A673 (cell line): ENCODE measurements at places on chromosomes 6 and 20.
A peak's percentile ranks its signal among the peaks of the same experiment; 100 is the strongest.

- no peak for DNase-seq
Measured at GRCh38 chr6:2086326-2086965, 159.0 kb downstream of the GMDS start.

- DNase-seq: no peak
Measured at GRCh38 chr20:19308146-19308545, 95.7 kb downstream of the SLC24A3 start.

- peak; percentile 35 for DNase-seq
Measured at GRCh38 chr6:26660000-26660361, 435 bp upstream of the ZNF322 start.

- no peak for DNase-seq
Measured at GRCh38 chr20:45404438-45404837, 3.7 kb upstream of the DBNDD2 start.

- no peak for DNase-seq
Measured at GRCh38 chr6:111280445-111280955, 193.2 kb downstream of the SLC16A10 start.

GRCh38 chr6:157120534-157121232 lies 202.6 kb downstream of the TMEM242 start:
- DNase-seq: no peak

DNA sequence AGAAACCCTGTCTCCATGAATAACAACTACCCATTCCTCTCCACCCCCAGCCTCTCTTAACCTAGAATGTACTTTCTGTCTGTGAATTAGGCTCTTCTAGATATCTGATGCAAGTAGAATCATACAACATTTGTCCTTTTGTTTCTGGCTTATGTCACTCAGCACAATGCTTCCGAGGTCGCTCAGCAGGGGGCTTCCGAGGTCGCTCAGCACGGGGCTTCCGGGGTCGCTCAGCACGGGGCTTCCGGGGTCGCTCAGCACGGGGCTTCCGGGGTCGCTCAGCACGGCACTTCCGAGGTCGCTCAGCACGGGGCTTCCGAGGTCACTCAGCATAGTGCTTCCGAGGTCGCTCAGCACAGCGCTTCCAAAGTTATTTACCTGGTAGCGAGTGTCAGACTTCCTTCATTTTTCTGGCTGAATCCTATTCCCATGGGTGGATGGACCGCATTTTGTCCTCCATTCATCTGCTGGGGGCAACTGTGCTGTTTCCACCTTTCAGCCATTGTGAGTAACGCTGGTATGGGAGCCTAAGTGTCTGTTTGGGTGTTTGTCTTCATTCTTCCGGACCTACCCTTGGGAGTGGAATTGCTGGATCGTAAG lies 31.0 kb upstream of the BHLHE23 start:
- DNase-seq: peak; percentile 64

DNA sequence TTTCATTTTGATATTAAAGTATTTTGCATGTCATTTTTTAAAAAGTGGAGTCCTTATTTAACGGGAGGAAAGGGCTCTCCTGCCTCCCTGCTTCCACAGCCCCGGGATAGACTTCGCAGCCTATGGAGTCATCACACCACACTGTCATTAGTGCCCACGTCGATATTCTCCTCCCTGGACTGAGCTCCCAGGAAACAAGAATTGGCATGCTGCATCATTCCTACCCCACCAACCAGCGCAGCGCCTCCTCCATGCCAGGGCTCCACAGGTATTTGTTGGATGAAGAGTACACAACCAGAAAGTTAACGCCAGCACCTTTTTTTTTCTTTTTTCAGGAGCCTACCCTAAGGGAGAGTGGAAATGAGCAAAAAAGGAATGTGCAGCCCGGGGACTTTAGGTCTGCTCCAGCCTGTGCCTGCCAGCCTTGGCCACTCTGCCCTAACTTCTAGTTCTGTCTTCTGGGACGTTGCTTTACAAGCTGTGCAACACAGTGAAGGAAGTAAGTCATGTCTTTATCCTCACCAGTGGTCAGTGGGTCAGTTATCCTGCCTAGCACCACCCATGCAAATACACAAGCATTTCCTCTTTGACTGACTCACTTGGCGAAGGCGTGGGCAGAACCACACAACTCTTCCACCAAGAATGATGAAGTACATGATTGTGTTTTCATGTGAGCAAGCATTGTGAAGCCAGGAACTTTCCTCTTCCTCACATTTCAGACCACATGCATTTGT lies 180.7 kb upstream of the UST start:
- DNase-seq: no peak

GRCh38 chr20:38985603-38986170 lies 23.5 kb downstream of the DHX35 start:
- DNase-seq: peak; percentile 62

GRCh38 chr20:10040070-10040975 lies 5.5 kb downstream of the ANKEF1 start:
- DNase-seq: peak; percentile 21

DNA sequence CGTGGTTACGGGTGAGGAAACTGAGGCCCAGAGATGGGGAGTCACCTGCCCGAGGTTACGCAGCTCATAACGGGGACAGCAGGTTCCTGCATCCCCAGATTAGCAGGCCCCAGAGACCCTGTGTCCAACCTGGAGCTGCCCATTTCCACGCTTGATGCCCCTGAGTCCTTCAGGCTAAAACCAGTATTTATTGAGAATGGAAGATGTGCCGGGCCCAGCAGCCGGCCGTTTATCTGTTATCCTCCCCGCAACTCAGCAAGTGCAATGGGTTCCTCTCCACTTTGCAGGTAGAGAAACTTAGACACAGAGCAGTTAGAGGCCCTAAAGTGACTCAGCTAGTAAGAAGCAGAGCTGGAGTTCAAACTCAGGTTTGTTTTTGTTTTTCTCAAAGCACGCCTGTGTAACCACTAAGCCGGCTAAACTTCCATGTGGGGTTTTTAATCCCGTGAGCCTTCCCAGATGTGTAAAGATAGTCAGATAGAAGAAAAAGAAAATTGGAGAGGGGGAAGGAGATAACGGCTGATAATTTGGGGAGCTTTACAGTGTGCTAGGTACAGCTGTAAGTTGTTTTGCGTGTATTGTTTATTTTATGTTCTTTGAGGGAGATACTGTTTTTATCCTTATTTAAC lies 775 bp downstream of the PFDN4 start:
- peak; percentile 12 for DNase-seq

- DNase-seq: no peak
Measured at GRCh38 chr6:22079783-22080182, 217.1 kb downstream of the PRL start.

GRCh38 chr20:23245553-23246181 lies 104.9 kb upstream of the NXT1 start:
- DNase-seq: no peak

DNA sequence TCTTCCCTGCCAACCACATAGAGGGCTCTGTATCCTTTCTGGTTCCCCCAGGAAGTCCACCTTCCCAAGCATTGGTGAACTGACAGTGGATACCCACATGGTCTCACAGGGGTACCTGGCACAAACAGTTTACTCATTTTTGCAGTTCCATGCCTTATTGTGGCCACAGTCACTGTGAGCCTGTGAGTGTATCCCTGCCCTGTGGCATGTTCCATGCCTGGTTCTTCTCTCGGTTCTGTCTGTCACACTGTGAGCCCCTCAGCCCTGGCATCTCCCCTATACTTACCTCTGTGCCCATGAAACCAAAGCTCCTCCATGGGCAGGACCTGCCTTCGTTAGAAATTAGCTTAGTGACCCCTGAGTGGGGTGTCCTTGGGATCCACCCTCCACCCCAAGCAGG lies 107.8 kb downstream of the TOX2 start:
- no peak for DNase-seq

DNA sequence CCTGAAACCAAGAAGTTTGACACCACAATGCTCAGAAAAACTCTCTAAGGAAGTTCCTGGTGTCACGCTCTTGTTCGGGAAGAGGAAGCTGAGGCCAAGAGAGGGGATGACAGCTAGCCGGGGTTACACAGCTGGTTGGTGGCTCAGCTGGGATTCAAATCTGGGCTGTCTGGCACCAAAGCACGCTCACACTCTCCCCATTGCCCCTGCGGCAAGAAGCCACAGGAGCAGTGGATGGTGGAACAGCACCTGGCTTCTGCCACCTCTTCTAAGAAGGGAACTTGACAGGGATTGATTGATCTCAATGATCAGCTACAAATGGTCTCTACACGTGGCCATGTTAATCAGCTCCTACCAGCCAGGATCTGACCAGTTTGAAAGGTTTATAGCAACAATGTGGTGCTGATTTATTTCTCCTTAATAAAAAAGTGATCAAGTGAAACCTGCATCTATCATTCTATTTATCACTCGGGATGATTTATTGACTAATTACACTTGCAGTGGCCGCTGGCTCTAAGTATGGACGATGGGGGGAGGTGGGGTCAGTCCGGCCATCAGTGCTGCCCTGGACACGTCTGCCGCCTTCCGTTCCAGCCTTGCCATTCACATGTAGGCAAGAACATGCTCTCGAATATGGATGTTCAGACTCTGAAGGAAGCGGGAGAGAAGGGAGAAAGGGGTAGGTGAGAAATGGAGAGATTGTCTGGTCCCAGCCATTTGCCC lies 71.9 kb upstream of the TOP1 start:
- no peak for DNase-seq

- DNase-seq: no peak
Measured at GRCh38 chr6:148157841-148158240, 184.8 kb upstream of the SASH1 start.

GRCh38 chr6:70241031-70241430 lies 61.9 kb downstream of the COL9A1 start:
- DNase-seq: no peak
